ENCODE measurements at places on chromosomes 11 and 22. TPM values are rescaled to one million over a fixed set of nuclear protein-coding genes. Genes with fewer than 3 reads are reported as not detected.

Gene RASSF10
- 33.8 TPM for total RNA-seq

Gene PTGDR2
- 0.41 TPM for total RNA-seq

Gene EIF3F
- 485 TPM for total RNA-seq

Gene TYR
- not detected for total RNA-seq

Gene CDC42BPG
- total RNA-seq = 22.7 TPM

Gene AAMDC
- total RNA-seq = 18.7 TPM

Gene SHANK3
- total RNA-seq = not detected

Gene TUBGCP6
- total RNA-seq = 30.8 TPM

Gene POU2AF2
- total RNA-seq = 6.3 TPM

Gene AQP11
- 7.5 TPM for total RNA-seq

GRCh38 chr22:41110968-41111367 lies 18.6 kb downstream of the EP300 start:
- no peak for DNase-seq

- DNase-seq = no peak
Observed at GRCh38 chr11:62514151-62514550, 32.5 kb downstream of the AHNAK start.

DNA sequence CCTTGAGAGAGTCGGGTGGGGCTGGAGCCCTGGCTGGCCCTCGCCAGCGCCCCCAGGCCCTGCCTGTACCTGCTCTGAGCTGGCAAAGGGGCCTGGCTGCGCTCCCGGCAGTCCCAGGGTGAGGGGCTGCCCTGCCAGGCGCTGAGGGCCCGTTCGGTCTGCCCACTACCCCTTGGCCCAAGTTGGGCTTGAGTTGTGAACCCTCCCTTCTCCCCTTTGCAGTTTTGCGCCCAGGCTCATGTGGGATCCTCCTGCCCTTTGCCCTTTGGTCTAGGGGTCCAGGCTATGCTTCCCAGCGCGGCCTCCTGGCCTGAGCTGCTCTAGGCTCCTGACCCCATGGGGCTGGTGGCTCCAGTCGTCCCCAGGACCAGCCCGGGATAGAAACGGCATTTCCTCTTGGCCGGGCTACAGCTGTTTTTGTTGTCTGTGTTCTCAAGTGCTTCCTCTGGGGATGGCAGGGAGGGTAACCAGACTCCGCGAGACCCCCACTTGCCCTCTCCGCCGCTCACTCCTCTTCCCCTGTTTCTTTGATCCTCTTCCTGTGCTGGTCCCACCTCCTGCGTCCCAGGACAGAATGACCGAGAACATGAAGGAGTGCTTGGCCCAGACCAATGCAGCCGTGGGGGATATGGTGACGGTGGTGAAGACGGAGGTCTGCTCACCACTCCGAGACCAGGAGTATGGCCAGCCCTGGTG lies 34.9 kb downstream of the PRDM11 start:
- no peak for DNase-seq

DNA sequence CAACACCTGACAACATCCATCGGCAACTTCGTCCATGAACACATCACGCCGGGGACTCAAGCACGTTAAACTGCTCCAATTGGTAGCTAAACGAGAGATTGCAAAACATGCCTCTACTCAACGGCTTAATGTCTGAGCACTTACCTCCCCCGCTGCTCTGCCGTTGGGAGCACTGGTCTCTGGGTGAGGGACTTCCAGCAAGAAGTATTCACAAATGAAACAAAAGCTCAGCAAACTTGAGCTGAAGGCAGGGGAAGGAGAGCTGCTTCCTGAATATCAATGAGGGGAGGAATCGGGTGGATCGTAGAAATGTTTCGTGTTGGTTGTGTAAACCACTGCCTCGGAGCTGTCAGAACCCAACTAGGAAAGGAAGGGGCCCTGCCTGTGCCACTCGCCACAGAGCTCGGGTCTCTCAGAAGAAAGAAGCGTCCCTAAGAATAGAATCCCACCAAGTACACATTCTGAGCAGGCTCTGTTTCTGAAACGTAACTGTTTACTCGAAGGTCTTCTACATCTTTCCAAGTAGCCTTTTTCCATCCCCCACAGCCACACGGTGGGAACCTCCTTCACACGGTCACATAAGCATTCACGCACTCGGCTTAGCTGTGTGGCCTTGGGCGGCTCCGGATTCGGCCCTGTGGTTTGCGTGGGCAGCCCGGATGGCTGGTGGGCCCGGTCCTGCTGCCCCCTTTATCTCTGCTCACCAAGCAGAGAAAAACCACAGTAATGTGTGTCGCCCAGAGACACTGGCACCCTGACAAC lies at the start of gene MLC1:
Gene MLC1, minus strand, starts transcription at position 216 of the 762 bp plus-strand sequence. CDS start 524 bp downstream, outside the sequence.
- DNase-seq = no peak

DNA sequence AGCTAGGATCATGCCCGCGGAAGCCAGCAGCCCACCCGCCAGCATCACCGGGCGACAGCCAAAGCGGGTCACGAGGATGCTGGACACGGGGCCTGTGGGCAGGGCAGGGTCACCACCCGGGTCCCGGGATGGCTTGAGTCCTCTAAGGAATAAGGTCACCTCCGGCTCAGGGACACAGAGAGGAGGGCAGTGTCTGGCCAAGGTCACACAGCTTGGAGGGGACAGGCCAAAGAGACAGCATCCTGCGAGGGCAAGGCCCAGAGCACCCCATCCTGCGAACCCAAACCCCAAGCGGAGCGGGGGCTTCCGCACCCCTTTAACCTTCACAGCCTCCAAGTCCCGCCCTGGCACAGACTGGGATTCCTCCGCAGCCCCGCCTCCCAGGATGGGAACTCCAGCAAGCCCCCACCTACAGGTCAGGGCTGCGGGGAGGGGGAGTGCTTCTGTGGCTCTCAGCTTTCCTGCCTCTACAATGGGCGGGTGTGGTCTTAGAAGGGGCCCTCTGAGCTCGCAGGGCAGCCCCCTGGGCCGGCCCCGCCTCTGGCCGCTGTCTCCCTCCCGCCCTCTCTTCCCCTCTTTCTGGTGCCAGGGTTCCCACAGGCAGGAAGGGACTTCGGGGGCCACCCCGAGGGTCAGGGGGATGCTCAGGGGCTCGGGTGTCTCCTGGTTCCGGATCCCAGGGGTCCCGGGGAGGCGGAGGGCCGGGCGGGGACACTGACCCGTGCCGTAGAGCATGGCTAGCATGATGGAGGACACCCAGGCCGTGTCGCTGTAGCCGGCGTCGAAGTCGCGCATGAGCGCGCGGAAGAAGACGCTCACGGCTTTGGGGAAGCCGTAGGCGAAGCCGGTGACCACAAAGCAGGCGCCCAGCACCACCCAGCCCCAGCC lies 1.8 kb downstream of the SLC16A8 start:
- no peak for DNase-seq

- DNase-seq = no peak
Observed at GRCh38 chr11:123173040-123173855, 21.8 kb downstream of the CLMP start.

DNA sequence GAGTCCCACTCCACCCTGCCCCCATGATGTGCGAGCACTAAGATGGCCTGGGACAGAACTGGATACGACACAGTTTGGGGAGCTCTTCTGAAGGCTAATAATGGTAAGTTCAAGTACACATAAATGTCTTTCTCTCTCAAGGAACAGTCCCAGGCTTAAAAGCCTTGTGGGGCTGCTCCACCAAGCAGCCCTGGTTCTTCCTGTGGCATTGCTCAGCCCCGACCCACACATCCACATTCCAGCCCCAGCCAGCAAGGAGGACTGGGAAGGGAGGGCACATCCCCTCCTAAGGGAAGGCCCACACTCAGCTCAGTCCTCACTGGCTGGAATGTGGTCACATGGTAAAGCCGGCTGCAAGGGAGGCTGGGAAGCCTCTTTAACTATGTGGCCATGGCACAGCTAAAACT lies 13.3 kb upstream of the MB start:
- DNase-seq = peak; percentile 26

GRCh38 chr11:66281776-66282467 lies 3.9 kb downstream of the CNIH2 start:
- DNase-seq = no peak

DNA sequence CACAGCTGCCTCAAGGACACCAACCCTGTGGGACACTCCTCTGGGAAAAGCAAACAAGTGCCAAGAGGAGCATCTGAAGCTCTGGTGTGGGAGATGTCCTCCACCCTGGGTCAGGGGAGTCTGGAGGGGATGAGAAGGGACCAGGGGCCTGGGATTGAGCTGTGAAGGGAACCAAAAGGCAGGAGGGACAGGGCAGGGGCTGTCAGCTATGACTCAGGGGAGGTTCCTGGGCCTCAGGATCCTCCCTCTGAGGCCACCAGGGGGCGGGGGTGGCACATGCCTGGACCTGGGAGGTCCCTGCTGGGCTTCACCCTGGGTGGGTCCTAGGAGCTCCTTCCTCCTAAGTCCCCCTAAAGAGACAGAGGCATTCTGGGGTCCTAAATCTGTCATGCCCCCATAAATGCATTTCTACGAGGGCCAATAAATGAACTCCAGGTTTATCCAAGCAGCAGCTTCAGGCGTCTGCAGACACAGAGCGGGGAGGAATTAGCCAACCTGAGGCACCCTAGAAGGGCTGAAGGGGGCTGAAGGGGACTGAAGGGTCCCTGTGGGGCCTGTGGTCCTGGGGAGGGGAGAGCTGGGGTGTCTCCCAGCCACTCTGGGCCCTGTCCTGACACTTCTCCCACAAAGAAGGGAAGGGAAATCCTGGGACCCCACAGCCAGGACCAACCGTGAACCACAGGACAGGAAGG lies 31.9 kb upstream of the IGLL5 start:
- no peak for DNase-seq

- DNase-seq = peak; percentile 87
Observed at GRCh38 chr11:61532134-61533038, 23.8 kb downstream of the LRRC10B start.

GRCh38 chr11:64856382-64857227 lies 12.2 kb upstream of the CDC42BPG start:
- peak; percentile 84 for DNase-seq

GRCh38 chr11:62439785-62440602 lies 21.2 kb downstream of the SCGB1A1 start:
- DNase-seq = no peak

DNA sequence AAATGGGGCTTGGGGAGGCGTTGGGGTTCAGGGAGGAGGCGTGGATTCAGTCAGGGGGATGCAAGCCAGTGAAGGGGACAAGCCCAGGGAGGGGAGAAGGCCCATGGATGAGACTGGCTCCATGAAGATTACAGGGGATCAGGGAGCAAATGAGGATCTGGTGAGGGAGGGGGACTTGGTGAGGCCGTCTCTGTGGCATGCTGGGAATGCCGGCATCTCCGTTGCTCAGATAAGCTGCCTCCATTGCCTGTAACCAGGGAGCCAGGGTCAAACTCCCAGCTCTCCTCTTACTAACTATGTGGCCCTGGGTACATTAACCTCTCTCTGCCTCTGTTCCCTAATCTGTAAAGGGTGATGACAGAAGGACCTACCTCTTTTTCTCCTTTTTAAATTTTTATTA lies 38.7 kb downstream of the TPBGL start:
- DNase-seq = no peak

GRCh38 chr22:32395107-32395506 lies 16.9 kb downstream of the RTCB start:
- DNase-seq = no peak

GRCh38 chr22:21917181-21917958 lies 35.3 kb downstream of the PPM1F start:
- DNase-seq = no peak

GRCh38 chr11:120102050-120102863 lies 35.7 kb downstream of the TRIM29 start:
- DNase-seq = no peak

DNA sequence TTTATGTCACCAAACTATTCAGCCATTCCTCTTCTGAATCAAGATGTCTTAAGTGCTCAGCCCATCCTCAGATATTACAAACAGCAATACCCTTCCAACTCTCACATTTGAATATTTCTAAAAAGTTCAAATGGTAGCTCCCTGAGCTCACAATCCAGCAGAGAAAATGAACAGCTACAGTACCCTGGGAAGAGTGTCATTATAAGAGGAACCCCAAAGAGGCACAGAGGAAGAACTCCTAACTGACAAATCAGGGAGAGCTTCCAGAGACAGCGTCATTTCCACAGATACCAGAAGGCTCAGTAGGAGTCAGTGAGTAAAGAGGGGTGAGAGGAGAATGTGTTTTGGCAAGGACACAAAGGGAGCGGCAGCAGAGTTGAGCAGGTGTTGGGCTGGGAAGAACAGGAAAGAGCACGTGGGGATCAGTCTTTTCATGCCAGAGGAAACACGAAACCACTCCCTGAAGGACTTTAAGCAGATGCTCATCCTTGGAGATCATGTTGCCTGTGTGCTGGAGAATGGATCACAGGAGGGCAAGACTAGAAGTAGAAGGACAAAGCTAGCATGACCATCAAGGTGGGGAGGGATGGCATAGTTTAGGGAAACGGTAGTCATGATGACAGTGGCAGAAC lies 4.3 kb downstream of the CLTCL1 start:
- DNase-seq = no peak

DNA sequence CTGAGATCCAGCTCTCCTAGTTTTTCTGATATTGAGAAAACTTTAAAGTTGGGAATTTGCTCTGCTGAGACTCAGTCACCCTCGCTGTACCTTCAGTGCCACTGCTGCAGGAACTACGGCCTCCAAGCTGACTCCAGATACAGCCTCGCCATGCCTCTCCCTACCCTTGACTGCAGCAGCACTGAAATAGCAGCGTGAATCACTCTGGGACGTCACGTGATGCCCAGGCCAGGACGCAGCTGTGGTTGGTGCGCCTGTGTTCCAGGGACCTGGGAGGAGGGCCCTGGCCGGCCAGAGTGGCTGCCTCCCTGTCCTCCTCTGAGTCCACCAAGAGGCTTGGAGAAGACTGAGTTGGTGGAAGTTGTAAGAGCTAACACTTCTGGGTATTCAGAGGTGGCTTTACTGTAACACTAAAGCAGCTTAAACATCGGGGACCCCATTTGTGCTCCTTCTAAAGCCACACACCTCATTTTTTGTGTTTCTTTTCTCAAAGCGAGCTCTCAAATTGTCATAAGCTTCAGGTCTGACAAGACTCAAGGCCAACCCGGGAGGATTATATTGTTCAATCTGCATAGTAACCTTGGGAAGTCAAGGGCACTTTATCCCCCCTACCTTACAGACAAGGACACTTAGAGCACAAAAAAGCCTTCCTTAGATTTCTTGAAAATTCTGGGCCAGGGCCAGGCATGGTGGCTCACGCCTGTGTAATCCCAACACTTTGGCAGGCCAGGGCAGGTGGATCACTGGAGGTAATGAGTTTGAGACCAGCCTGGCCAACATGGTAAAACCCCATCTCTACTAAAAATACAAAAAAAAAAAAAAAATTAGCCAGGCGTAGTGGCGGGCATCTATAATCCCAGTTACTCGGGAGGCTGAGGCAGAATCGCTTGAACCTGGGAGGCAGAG lies 4.2 kb upstream of the STIP1 start:
- peak; percentile 93 for DNase-seq

GRCh38 chr11:72294616-72295395 lies 50.8 kb upstream of the PHOX2A start:
- no peak for DNase-seq
